ENCODE measurements at places on chromosomes 1 and 21.
A peak's percentile ranks its signal among the peaks of the same experiment; 100 is the strongest.

DNA sequence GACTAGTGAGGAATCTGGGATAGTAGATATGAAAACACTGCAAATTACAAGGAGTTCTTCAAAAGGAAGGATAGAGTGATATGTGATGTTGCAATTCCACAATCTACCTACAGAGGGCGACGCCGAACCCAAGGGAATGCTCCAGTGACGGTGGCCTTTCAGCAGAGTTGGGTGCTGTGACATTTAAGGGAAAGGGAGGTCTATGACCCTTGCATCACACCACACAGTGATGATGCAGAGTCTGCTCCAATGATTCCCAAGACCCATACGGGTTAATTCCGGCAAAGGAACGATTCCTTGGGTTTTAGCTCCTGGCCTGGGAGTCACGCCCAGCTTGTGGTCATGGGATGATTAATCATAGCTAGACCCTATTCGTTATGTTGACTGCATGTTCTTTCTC is 123.0 kb upstream of the IGSF21 start:
- DNase-seq, result peak; percentile 65

DNA sequence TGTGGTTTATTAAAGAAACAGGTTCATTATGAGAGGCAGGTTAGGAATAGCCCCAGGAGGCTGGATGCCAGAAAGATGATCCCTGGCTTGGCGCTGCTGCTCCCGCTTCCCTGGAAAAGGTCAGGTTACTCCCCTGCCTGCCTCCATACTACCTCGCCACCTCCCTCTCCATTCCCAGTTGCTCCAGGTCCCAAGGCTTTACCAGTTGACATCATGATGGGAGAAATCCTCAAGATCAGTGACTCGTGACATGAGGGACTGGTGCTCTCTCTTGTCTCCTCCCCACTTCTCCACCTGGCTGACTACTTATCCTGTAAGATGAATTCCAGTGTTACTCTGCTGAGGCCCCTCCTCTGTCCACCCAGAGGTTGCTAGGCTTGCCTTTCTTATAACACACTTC is 19.7 kb downstream of the VASH2 start:
- DNase-seq, result no peak

DNA sequence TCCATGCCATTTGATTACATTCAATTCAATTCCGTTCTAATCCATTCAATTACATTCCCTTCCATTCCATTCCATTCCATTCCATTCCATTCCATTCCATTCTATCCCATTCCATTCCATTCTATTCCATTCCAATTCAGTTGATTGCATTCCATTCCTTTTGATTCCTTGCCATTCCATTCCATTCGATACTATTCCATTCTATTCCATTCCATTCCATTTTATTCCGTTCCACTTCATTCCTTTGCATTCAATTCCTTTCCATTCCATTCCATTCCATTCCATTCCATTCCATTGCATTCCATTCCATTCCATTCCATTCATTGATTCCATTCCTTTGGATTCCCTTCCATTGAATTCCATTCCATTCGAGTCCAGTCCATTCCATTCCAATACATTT is 2574.0 kb upstream of the TPTE start:
- DNase-seq, result no peak

GRCh38 chr1:44044071-44044801 is 13.0 kb upstream of the SLC6A9 start:
- no peak for DNase-seq

DNA sequence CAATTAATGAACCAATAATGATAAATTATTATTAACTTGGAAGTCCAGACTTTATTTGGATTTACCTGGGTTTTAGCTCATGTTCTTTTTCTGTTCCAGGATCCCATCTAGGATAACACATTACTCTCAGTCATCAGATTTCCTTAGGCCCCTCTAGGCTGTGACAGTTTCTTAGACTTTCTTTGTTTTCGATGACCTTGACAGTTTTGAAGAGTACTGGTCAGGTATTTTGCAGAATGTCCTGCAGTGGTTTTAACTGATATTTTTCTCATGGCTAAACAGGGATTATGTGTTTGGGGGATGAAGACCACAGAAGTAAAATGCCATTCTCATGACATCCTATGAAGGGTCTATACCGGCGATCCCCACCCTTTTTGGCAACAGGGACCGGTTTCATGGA is 144.0 kb downstream of the NAV1 start:
- no peak for DNase-seq

- no peak for DNase-seq
Observed at GRCh38 chr1:17636612-17637011, 97.1 kb downstream of the ARHGEF10L start.

GRCh38 chr1:177809819-177810218 is 160.0 kb downstream of the SEC16B start:
- no peak for DNase-seq

- no peak for DNase-seq
Observed at GRCh38 chr1:54409156-54410142, 3.3 kb upstream of the SSBP3 start.

GRCh38 chr1:54627196-54627595 is 3.9 kb upstream of the FAM151A start:
- no peak for DNase-seq

- DNase-seq, result no peak
Observed at GRCh38 chr1:186812570-186812969, 16.2 kb upstream of the PLA2G4A start.

GRCh38 chr1:197787056-197787455 is 11.8 kb upstream of the DENND1B start:
- DNase-seq, result no peak

GRCh38 chr1:17553975-17554700 is 14.6 kb downstream of the ARHGEF10L start:
- peak; percentile 86 for DNase-seq

DNA sequence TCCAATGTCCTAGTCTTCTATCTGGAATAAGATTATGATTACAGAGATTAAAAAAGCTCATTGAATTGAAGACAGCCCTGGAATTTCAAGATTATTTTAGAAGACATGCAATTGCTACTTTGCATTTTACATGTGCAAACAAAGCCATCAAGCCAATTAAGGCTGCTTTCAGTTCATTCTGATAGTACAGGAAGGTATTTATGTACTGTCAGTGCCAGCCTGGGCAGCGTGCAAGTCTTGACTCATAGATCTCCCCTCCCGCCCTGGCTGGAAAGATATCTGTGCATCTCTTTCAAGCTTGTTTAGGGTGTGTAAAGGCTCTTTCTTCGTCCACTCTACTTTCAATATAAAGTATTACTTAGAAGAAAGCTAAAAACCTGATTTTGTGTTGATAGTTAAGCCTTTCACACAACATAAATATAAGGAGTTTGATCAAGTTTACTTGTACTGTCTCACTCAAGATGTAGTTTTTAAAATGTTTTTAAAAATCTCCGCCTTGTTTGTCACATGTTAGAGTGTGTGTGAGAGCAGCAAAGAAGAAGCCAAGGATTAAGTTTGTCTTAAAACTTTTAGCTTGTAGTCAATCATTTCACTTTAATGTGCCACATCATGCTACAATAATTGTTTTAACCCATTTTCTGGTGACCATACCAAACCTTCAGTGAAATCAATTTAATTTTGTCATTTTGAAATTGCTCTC is 13.6 kb upstream of the LYPLAL1 start:
- no peak for DNase-seq

- DNase-seq, result peak; percentile 54
Observed at GRCh38 chr1:151661751-151662150, 49.9 kb downstream of the SNX27 start.

DNA sequence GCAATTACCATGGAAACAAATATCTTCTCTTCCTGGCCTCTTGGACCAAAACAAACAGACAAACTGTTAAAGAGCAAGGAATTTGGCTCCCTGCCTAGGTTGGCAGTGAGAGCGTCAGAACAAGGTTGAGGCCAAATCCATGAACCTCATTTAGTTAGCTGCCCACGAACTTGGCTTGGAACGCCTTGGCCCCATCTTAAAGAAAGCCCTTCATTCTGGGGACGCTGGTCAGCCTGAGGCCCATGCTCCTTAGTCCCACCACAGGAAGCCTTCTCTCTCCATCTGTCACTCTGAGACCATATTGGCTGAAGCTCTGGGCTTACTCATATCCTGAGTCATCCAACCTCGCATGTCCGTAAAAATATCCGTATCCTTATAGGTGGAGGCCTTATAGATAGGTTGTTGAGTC is 62.4 kb upstream of the DIRAS3 start:
- DNase-seq, result no peak

All from suppressor macrophage treated with lipopolysaccharide for 1 hour (primary cell).